Activated naive CD8-positive, alpha-beta T cell treated with anti-CD3 and anti-CD28 coated beads, Interleukin-2, amount 50 U/mL, for 16 hours (primary cell): ENCODE measurements at places on chromosomes 12 and 14.

DNA sequence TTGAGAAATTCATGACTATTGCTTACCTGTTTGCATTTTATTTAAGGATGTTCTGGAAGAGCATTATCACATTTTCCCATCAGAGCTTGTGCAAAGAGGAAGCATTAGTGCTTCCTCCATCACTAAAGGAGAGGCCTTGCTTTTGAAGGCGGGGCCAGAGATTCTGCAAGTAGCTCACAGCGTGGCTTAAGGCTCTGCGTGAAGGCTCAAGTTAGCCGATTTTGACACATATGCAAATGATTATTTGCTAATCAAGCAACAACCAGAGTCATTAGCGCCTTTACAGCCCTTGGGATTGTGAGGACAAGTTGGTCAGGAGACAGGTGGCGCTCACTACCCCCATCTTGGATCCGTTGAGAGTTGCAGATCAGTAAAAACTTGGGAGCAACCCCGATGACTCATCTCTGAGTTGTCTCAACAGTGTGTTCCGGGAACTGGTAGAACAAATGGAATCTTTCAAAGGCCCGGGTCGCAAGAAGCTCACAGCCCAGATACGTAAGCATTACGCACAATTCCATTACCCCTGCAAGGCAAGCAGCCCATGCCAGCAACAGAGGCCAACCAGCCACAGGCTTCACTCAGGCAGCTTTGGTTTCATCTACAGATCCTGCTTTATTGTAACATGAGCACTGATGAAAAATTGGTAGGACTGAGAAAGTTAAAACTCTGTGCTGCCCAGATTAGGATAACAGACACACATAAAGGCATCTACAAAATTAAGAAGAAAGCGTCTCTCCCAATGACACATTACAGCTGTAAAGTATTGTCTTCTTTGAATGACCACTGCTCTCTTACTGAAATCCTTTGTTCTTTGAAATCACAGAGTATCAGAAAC, 34.9 kb upstream of the SPTSSA start:
- DNase-seq = no peak

GRCh38 chr12:26935636-26936378, 2.0 kb downstream of the INTS13 start:
- no peak for DNase-seq

DNA sequence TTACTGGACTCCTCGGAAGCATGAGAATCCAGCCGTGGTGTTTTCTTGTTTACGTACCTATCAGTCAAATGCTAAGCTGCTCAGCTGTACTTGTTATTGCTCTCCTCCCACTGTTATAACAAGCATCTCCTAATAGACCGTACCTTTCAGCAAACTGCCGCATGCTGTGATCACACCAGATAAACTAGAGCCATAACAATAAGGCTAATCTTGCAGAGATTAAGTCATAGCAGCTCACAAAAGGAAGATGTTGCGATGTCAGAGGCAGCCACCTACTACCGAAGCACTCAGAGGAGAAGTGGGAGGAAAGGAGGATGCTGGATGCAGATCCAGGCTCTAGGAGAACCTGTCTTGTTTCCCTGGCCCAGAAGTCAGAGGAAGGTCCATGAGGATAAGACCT, 196.0 kb downstream of the GALC start:
- no peak for DNase-seq

GRCh38 chr14:77565289-77565993, 51.0 kb downstream of the SPTLC2 start:
- no peak for DNase-seq

DNA sequence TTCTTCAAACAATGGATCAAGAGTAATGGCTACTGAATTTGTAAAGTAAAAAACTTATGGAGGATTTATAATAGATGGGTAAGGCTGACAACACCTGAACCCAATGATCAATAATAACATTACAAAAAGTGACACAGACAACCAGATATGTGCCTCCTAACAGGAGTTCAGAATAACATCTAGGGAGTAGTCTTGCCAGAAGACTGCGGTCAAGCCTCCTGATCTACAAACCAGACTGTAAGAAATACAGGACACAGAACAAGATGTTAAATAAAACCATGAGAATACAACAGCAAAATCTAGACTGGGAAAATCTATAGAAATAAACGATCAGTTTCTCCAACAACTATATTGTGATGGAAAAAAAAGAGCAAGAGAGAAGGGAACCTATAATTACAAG, 262.6 kb upstream of the TMTC1 start:
- no peak for DNase-seq

DNA sequence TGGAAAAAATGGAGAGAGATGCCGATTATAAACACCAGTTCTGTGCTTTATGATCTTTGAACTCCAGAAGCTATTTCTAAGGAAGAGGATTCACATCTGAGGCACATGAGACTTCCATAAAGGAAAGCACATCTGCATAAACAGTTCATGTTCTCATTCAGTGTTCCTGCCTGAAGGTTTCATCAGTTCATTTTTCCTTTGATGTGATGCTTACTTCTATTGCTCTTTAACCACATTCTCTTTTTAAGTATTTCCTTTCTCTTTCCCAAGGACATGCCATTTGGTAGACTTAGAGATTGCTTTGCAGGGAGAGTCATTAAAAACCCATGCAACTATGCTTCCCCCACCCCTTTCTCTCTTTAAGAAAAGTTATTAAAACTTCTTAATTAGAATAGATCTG, 387.0 kb upstream of the FLRT2 start:
- no peak for DNase-seq

- DNase-seq = no peak
Measured at GRCh38 chr12:84912198-84913128, at the start of gene SLC6A15. Gene SLC6A15 (minus strand): TSS chr12:84912799. CDS start chr12:84892120, 20,679 bp downstream.

DNA sequence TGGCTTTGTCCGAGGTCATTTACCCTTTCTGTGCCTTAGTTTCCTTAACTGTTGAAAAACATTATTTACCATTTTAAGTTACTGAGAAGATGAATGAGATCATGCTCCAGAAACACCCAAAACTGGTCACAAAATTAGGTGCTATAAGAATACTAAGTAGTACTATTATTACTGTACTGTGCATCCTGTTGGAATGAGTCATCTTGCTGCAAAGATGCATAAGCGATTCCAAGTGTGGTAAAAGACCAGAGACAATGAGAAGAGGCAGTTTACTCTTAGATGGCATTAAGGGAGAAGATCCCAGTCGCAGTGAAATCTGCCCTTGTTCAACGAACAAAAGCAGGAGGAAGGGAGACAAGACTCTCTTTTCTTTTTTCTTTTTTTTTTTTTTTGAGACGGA, 4.2 kb upstream of the PLEKHA5 start:
- no peak for DNase-seq

GRCh38 chr14:59566725-59567124, 9.9 kb downstream of the CCDC175 start:
- no peak for DNase-seq

GRCh38 chr12:98653866-98654493, 8.9 kb downstream of the APAF1 start:
- no peak for DNase-seq

DNA sequence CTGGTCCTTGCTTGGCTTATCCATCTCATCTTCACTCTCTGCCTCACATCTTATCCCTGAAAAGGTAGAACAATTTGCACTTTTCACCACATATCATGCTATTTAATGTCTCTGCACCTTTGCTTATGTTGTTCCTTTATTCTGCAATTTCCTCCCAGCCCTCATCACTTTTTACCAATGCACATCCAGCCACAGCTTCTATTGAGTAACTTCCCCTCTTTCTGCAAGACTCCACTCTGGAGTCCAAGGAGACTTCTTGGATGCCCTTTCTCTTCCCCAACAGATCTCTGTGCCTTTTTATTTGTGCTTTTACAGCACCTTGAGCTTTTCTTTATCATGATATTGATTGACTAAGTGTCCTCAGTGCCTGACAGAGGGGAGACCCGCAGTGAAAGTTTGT, 797.1 kb downstream of the VRK1 start:
- no peak for DNase-seq

DNA sequence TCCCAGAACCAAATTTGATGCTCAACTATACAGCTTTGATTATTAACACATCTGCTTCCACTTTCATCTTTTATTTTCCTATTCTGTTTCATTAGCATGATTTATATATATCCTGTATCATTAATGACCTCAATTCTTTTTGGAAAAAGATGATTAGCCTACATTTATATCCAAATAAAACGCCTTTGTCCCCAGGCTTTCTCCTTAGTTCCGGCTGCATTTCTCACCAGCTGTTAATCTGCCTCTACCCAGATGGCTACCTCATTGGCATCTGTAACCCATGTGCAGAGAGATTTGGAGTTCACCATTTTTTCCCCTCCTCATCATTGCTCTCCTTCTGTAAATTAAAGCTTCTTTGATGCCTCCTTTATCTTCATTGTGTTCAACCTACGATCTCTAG, 336.8 kb upstream of the RGS6 start:
- no peak for DNase-seq

- DNase-seq = peak; percentile 21
Measured at GRCh38 chr12:69570545-69571399, 14.5 kb upstream of the CCT2 start.

DNA sequence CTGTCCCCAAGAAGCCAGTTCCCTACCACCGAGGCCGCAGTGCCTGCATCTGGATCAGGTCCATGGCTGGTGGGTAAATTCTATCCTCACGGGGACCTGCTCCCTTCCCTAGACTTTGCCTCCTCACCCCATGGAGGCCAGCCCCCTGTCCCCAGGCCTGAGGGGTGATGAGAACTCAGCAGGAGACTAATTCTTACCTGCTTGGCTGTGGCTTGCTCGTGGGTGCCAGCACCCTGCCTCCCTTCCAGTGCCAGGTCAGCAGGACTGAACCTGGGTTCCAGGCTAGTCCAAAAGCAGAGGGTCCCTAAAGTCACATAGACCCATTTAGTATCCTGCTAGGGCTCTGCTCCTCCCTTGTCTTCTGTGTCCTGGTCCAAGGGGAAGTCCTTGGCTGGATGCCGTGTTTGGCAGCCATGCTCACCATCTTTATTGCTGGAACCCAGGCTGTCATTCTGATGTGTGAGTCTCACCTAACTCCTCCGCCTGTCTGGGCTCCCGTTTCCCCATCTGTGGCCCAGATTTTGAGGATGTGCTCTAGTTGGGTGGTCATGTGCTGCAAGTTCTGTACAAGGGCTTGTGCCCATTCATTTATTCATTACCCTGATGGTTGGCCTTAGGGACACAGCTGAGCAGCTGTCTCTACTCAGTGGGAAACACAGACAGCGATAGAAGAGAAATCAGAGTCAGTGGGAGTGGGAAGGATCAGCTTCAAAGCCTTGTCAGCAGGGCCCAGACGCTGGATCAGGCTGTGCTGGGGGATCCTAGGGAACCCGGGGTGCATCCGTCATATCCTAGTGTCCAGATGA, 949 bp downstream of the PLBD2 start:
- DNase-seq = no peak

GRCh38 chr12:112992541-112993398, 14.5 kb downstream of the OAS2 start:
- DNase-seq = peak; percentile 34

DNA sequence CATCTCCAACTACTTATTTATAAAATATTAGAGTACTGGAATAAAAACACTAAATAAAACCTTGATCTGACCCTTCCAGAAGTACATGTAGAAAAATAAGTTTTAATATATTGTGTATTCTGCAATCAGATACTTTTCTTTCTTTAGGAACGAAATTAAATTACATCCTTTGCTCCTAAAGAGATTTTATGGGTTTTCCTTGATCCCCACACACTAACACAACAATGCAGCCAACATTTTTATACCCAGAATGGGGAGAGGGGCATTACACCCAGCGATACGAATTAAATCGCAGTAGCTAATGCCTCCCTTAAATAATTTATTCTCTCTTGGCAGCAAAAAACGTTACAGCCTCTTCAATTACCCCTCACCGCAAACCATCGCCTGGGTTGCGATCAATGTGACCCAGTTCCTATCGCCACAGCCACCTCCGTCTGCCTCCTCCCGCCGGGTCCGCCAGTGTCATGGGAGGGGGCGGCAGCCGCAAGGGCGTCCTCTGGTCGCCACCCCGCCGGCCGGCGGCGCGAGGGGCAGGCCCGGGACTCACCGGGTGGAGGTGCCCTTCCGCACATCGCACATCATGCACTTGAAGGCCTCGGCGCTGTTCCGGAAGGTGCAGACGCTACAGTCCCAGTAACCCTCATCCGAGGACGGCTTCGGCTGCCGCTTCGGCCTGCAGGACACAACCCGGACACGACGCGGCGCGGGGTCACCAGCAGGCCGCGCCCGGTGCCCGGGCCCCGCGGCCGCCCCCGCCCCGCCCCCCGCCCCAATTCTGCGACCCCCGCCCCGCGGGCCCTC, 796 bp downstream of the YAF2 start:
- DNase-seq = peak; percentile 20

GRCh38 chr14:104428333-104428851, 151.2 kb upstream of the C14orf180 start:
- DNase-seq = no peak

DNA sequence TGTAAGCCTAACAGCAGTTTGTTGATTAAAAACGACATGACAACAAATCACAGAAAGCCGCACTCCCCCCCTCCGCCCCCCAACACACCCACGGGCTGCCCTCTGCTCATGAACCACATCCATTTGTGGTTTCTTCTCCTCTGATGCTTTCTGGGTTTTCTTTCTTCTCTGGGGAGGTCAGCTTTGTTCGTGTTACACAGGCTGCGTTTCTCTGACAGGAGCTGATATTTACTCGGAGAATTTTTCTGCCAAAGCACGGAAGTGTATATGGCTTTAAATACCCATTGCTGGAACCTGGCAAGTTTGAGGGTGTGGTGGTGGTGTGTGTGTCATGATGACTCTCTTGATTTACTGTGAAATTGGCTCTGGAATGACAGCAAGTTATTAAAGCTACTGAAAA, 883.7 kb upstream of the TMEM132C start:
- no peak for DNase-seq

DNA sequence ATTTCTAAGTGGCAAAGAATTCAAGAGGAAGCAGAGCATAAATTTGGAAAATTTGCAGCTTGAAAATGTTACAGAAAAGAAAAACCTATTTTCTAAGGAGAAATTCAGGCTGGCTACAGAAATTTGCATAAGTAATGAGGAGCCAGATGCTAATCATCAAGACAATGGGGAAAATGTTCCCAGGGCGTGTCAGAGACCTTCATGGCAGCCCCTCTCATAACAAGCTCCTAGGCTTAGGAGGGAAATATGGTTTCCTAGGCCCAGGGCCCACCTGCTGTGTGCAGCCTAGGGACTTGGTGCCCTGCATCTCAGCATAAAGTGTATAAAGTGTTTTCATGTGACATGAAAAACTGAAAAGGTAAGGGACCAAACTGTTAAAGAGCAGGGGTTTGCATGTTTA, 1796.3 kb upstream of the FLRT2 start:
- DNase-seq = no peak

- no peak for DNase-seq
Measured at GRCh38 chr12:116594325-116595038, 35.3 kb downstream of the MAP1LC3B2 start.

DNA sequence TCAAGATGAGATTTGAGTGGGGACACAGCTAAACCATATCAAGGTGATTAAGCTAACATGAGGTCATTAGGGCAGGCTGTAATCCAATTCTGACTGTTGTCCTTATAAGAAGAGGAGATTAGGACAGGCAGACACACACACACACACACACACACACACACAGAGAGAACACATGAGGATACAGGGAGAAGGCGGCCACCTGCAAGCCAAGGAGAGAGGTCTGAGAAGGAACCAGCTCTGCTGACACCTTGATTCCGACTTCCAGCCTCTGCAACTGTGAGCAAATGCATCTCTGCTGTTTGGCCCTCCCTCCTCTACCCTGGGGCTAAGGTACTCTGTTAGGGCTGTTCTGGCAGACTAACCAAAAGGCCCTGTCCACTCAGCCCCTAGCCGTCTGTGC, 112.5 kb upstream of the GSC start:
- no peak for DNase-seq

- DNase-seq = no peak
Measured at GRCh38 chr14:104953097-104953496, 25.1 kb downstream of the AHNAK2 start.
